ENCODE measurements at places on chromosomes 2 and 18. TPM values are rescaled to one million over a fixed set of nuclear protein-coding genes. Genes with fewer than 3 reads are reported as not detected.

- H3K27me3 ChIP-seq, result no peaks in the 10 kb centered on the region
- no peak overlapping the region for H3K27ac ChIP-seq
- no peaks in the 10 kb centered on the region for H3K36me3 ChIP-seq
- no peaks in the 10 kb centered on the region for H3K4me1 ChIP-seq
- no peak overlapping the region for H3K4me3 ChIP-seq
Measured at GRCh38 chr2:82089518-82089917, 1785.0 kb upstream of the LRRTM1 start.

DNA sequence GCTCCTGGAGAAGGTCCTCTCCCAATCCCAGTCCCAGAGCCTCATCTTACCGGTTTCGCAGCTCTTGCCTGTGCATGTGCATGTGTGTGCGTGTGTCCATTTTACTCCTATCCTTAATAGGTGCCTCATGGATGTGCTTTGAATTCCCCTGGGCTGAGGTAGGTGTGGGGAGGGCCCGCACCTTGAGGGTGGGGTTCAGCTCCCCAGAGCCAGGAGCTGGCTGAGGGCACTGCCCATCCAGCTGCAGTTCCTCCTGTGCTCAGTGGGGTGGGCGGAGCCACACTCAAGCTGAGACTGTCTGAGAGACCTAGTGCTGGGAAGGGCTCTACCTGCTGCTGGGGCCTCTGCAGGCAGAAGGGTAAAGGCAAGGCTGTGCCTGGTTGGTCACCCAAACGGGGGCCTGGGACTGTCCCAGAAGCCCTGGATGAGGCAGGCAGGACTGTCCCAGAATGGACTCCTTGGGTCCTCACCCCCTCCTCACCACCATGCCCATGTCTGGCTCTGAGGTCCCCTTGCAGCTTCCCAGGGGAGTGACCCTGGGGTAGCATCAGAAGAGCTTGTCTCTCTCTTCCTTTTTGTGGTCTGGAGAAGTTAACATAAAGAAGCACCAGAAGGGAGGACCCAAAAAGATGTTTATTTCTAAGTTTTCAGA lies 8.9 kb downstream of the GDF7 start:
- peaks cover 36% of the 10 kb centered on the region for H3K27me3 ChIP-seq
- no peak overlapping the region for H3K27ac ChIP-seq
- H3K4me3 ChIP-seq, result no peak overlapping the region

DNA sequence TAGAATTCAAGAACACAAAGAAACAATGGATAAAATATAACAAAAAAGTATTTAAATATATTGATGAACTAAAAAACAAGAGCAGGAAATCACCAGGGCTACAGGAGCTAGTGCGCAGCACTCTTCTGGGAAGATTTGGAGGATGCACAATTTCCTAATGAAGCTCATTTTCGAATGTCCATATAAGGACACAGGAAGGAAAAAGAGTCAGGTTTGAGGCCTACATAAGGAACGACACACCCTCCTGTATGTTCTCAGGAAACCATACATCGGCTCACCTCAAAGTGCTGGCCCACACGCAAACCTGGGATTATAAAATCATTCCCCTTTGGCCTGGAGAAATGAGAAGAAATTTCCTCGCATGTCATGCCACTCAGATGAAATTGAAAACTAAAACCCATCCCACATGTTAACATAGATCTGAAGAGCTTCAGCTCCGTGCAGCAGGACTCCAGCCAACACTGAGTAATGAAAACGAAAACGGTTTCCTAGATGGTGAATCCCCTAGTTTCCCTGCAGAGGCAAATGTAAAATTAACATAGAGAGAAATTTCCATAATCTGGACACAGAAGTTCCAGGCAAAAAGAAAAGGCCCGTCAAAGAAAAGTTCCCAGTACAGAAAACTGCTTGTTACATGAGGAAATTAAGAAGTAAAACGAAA lies 825.8 kb downstream of the SOCS6 start:
- no peak overlapping the region for H3K27ac ChIP-seq
- H3K4me3 ChIP-seq, result no peak overlapping the region
- H3K36me3 ChIP-seq, result no peaks in the 10 kb centered on the region
- no peaks in the 10 kb centered on the region for H3K27me3 ChIP-seq
- no peak for ATAC-seq

- peaks cover 81% of the 10 kb centered on the region for H3K36me3 ChIP-seq
- H3K27me3 ChIP-seq, result no peaks in the 10 kb centered on the region
- no peak overlapping the region for H3K4me3 ChIP-seq
- peak overlapping the region; percentile 43 for H3K27ac ChIP-seq
Measured at GRCh38 chr18:12679183-12679786, 21.4 kb upstream of the SPIRE1 start.

- no peaks in the 10 kb centered on the region for H3K27me3 ChIP-seq
- ATAC-seq, result no peak
Measured at GRCh38 chr2:58515827-58516573, 274.9 kb upstream of the FANCL start.

- H3K36me3 ChIP-seq, result no peaks in the 10 kb centered on the region
- ATAC-seq, result no peak
- no peak overlapping the region for H3K27ac ChIP-seq
- H3K27me3 ChIP-seq, result no peaks in the 10 kb centered on the region
Measured at GRCh38 chr2:202019689-202020450, 13.8 kb upstream of the FZD7 start.

DNA sequence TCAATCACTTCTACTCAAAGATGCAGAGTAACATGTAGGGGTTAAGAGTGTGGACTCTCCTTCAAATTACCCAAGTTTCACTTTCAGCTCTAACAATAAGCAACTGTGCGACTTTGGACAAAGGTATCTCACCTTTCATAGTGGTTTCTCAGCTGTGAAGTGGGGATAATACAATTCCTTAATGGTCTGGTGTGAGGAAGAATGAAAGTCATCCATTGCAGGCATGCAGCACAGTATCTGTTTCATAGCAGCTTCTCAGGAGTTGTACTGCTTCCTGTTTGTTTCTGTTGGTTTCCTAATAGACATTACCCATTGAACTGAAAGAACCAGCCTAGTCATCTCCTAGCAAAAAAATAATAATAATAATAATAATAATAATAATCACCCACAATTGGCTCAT lies 74.4 kb downstream of the DDX18 start:
- no peak for ATAC-seq
- H3K4me1 ChIP-seq, result no peaks in the 10 kb centered on the region
- no peaks in the 10 kb centered on the region for H3K36me3 ChIP-seq
- no peaks in the 10 kb centered on the region for H3K27me3 ChIP-seq
- no peak overlapping the region for H3K4me3 ChIP-seq

DNA sequence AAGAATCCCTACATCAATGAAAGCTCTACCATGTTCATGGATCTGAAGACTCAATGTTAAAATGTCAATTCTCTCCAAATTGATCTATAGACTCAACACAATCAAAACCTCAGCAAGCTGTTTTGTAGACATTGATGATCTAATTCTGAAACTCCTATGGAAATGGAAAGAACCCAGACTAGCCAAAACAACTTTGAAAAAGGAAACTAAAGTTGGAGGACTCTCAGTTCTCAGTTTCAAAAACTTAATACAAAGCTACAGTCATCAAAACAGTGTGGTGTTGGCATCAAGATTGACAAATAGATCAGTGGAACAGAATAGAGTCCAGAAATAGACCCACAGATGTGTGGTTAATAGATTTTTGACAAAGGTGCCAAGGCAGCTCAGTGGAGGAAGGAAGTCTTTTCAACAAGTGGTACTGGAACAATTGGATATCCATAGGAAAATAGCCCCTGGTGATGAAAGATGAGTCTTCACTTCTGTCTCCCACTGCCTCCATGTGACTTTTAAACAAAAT lies 30.4 kb downstream of the LBH start:
- H3K4me1 ChIP-seq, result no peaks in the 10 kb centered on the region
- no peaks in the 10 kb centered on the region for H3K36me3 ChIP-seq
- no peak overlapping the region for H3K27ac ChIP-seq

- H3K36me3 ChIP-seq, result no peaks in the 10 kb centered on the region
- no peak for ATAC-seq
- H3K27me3 ChIP-seq, result no peaks in the 10 kb centered on the region
- H3K4me3 ChIP-seq, result no peak overlapping the region
- no peak overlapping the region for H3K27ac ChIP-seq
Measured at GRCh38 chr2:222835143-222835822, 25.6 kb upstream of the ACSL3 start.

DNA sequence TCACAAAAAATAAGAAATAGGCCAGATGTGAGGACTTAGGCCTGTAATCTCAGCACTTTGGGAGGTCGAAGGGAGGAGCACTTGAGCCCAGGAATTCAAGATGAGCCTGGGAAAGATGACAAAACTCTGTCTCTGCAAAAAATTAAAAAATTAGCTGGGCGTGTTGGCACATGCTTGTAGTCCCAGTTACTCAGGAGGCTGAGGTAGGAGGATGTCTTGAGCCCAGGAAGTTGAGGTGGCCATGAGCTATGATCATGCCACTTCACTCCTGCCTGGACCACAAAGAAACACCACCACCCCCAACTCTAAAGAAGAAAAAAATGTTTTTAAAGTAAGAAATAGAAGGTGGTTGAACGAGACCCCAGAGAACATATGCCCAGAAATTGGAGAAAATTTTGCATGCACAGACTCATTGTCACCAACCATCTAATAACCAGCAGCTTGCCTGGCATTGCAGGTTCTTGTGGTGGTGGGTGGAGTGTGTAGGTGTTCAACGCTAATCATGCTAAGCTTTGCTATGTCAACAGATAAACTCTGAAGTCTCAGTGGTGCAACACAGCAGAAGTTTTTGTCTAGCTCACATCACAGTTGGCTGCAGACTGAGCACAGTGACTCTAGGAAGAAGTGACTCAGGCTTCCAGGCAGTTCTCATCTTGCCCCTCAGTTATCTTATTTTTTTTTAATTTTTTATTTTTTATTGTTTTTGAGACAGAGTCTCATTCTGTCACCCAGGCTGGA lies 18.6 kb downstream of the ARL4C start:
- ATAC-seq, result no peak
- no peak overlapping the region for H3K4me3 ChIP-seq
- H3K27ac ChIP-seq, result no peak overlapping the region
- no peaks in the 10 kb centered on the region for H3K27me3 ChIP-seq
- H3K4me1 ChIP-seq, result no peaks in the 10 kb centered on the region

DNA sequence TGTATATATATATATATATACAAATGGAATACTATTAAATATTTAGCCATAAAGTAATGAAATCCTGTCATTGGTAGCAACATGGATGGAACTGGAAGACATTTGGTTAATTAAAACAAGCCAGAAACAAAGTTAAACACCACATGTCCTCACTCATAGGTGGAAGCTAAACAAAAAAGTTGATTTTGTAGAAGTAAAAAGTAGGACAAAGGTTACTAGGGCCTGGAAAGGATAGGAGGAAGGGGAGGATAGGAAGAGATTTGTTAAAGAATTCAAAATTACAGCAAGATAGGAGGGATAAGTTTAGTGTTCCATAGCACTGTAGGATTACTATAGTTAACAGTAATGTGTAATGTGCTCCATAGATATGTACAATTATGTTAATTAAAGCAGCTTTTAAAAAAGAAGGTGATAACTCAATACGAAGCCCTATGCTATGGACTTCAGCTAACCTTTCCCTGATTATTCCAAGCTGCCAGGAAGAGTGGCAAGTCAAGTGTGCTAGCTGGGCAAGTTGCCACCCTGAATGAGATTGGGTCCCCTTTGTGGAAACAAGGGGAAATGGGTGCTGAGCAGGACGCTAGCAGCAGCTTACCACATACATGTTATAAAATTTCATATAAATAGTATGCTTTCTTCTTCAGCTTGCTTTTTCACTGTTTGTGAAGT lies 12.3 kb downstream of the MERTK start:
- no peaks in the 10 kb centered on the region for H3K36me3 ChIP-seq
- peak overlapping the region; percentile 40 for H3K27ac ChIP-seq
- no peak for ATAC-seq
- peaks cover 57% of the 10 kb centered on the region for H3K4me1 ChIP-seq

DNA sequence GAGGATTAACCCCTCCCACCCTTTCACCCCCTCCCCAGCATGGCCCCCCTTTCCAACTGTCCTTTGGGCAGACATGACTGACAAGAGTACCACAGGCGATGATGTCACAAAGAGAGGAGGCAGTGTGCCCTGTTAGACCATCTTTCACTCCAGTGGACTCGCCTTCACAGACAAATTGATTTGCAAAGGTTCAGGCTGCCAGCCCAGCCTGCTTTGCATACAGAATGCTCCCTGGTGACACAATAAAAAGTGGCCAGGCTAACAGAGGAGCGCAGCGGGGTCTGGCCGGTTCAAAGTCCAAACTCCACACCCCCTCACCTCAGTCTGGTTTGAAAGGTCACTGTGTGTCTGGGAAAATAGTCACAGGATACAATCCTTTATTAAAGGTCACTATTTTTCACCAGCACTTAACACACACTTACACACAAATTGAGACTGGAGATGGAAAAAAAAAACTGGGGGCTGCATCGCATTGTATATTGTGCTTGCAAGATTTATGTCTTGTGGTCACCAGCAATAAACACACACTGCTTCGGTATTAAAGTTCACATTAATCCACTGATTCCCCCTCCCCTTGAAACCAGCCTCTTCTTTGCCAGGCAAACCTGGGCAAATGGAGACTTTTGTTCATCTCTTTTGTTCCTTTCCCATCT lies 236.9 kb downstream of the BCL11A start:
- H3K36me3 ChIP-seq, result no peaks in the 10 kb centered on the region
- H3K27me3 ChIP-seq, result peaks cover 7% of the 10 kb centered on the region
- no peak overlapping the region for H3K4me3 ChIP-seq
- H3K27ac ChIP-seq, result no peak overlapping the region

CIB4 gene
- total RNA-seq, result not detected

RBMS1 gene
- total RNA-seq, result 91.0 TPM

CFC1 gene
- total RNA-seq, result not detected

CWC22 gene
- 28.3 TPM for total RNA-seq

MRPL44 gene
- 21.6 TPM for total RNA-seq
